ENCODE measurements at places on chromosomes 1 and 21.
A peak's percentile ranks its signal among the peaks of the same experiment; 100 is the strongest.

GRCh38 chr1:199333180-199333579 is 694.3 kb upstream of the NR5A2 start:
- DNase-seq, result no peak

GRCh38 chr1:107690491-107690890 is 274.5 kb downstream of the VAV3 start:
- DNase-seq, result no peak

- DNase-seq, result no peak
Observed at GRCh38 chr1:231786126-231786525, 159.5 kb downstream of the DISC1 start.

DNA sequence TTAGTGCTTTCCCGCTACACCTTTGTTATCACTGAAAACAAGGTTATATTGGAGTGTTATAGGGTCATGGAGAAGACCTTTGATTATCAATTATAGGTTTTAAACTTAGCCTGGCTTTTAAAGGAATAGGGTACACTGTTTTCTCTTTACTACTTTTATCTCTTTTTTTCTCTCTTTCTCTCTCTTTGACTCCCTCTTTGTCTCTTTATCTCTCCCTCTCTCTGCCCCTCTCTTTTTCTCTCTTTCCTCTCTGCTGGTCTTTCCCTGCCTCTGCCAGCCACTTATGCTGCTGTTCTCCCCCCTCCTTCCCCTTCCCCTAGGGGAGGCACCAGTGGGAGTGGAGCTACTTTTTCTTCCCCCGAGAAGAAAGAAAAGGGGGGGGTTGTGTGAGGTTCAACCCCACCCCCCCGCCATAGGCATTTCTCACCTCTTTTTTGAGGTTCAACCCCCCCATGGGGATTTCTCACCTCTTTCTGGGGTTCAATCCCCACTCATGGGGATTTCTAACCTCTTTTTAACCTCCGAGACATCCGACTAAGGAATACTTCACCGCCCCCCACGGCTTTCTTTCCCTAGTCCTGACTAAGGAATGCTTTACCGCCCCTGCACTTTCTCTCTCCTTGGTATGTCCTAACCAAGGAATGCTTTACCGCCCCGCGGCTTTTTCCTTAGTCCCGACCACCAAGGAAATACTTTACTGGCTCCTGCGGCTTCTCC is 17.2 kb upstream of the ZBTB8B start:
- peak; percentile 48 for DNase-seq

DNA sequence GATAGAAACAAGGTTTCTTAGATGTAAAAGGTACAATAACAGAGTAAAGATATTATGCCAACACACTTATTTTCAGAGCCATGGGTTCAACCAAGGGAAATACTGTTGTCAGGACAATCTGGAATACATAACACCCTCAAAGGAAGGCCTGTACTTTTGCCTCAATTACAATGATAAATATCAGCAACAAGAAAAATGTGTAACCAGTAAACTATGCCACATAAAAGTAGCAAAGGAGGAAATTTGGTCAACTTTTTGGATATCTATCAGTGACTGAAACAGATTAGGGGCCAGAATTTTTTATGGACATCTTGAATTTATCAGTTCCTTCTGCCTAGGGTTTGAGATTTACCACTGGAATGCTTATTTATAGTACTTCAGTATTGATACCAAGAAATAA is 24.6 kb upstream of the RAP1GAP start:
- DNase-seq, result no peak

DNA sequence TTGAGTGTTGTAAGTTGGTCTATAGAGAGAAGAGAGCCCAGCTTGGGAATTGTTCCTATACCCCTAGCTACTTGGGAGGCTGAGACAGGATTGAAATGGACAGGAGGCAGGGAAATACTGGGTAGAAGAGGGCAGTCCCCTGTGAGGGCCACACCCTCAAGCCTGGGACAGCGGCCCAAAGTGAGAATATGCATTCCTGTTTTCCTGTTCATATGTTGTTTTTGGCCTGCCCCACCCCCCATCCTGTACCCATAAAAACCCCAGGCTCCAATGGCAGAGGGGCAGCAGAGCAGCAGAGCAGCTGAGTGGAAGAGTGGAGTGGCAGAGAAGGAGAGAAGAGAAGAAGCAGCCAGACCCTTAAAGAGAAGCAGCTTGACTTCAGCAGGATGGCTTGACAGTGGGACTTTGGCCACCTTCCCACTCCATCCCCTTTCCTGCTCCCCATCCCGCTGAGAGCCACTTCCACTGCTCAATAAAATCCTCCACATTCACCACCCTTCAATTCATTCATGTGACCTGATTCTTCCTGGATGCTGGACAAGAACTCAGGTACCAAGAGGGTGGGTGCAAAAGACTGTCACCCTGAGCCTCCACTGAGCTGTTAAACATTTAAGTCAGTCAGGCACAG is 70.6 kb upstream of the PUM1 start:
- no peak for DNase-seq

All from lung microvascular endothelial cell (primary cell).